ENCODE measurements at places on chromosomes 4 and X. TPM values are rescaled to one million over a fixed set of nuclear protein-coding genes. Genes with fewer than 3 reads are reported as not detected.

Gene ALG13
- total RNA-seq, result 67.1 TPM

Gene NCAPG
- 132 TPM for total RNA-seq

Gene UBA6
- 162 TPM for total RNA-seq

Gene CPXCR1
- not detected for total RNA-seq

Gene HMGB2
- total RNA-seq, result 655 TPM

Gene CLCN4
- total RNA-seq, result 6.5 TPM

Gene EFHC2
- total RNA-seq, result 3.2 TPM

Gene ABLIM2
- total RNA-seq, result 0.24 TPM

Gene TXLNG
- 37.1 TPM for total RNA-seq

Gene PPARGC1A
- 1.7 TPM for total RNA-seq

Gene ZNF732
- total RNA-seq, result not detected
